ENCODE measurements at places on chromosomes 12 and 14. TPM values are rescaled to one million over a fixed set of nuclear protein-coding genes. Genes with fewer than 3 reads are reported as not detected.

DNA sequence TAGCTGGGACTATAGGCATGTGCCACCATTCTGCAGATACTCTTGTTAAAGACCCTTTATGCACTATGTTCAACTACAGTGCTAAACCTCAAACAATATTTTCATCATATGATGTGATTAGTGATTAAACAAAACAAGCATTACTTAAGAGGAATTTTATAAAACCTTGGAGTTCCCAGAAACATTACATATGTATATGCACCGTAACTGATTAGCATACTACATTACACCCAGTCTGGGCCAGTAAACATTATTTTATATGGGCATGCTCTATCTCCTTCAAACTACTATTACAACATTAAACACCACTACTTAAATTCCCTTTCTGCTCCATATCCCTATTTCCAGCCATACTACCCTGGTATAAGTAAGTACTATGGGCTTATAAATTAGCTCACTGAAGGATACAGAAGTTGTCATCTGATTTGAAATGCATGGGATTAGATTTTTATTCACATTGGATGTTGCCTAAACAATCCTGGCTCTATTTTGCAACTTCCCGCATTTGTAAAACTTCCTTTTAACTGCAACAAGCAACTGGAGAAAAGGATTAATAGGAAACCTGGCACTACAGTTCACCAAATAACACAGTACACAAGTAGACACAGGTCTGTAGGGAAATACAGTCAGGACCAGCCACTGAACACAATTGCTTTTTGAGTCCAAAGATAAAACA is 205.8 kb downstream of the MED13L start:
- no peaks in the 10 kb centered on the region for H3K27me3 ChIP-seq
- no peak for DNase-seq
- H3K4me1 ChIP-seq: no peaks in the 10 kb centered on the region
- H3K4me3 ChIP-seq: no peak overlapping the region
- H3K36me3 ChIP-seq: no peaks in the 10 kb centered on the region
- H3K27ac ChIP-seq: no peak overlapping the region

- H3K27ac ChIP-seq: no peak overlapping the region
- H3K36me3 ChIP-seq: no peaks in the 10 kb centered on the region
- DNase-seq: no peak
- H3K4me3 ChIP-seq: no peak overlapping the region
These were observed 15.4 kb downstream of the TEAD4 start for GRCh38 chr12:2974560-2974971.

The SOX5 gene
- 15.2 TPM for total RNA-seq

- no peaks in the 10 kb centered on the region for H3K36me3 ChIP-seq
- H3K27ac ChIP-seq: no peak overlapping the region
- no peaks in the 10 kb centered on the region for H3K27me3 ChIP-seq
- no peak overlapping the region for H3K4me3 ChIP-seq
These were observed 57.3 kb upstream of the CEP83 start for GRCh38 chr12:94516985-94517384.

The STXBP6 gene
- 0.14 TPM for total RNA-seq

DNA sequence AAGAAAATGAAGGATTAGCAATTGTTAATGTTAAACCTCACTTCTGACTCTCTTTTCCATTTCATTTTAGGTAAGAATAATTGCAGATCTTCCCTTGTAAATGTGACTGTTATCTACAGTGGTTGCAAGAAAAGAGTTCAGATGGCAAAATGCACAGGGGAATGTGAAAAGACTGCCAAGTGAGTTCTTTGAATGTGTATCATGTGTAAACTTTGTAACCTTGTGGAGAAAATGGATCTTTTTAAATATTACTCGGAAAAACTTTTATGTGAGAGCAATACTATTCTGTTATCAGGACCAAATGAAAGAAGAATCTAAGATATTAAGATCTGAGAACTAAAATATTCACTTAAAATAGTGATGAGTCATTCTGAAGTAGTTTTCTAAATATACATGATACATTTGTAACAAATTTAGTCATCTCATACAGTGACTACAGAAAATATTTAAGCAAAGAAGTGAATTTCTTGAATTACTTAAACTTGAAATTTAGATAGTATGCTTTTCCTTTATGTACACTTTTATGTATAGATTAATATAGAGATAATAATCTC is 122.5 kb upstream of the CNTN1 start:
- no peaks in the 10 kb centered on the region for H3K36me3 ChIP-seq
- no peaks in the 10 kb centered on the region for H3K27me3 ChIP-seq
- no peak for DNase-seq
- H3K4me1 ChIP-seq: peaks cover 14% of the 10 kb centered on the region
- H3K4me3 ChIP-seq: no peak overlapping the region
- no peak overlapping the region for H3K27ac ChIP-seq

GRCh38 chr12:95605087-95605486 is 53.8 kb upstream of the USP44 start:
- no peaks in the 10 kb centered on the region for H3K4me1 ChIP-seq
- H3K36me3 ChIP-seq: no peaks in the 10 kb centered on the region
- DNase-seq: no peak

Measured in Karpas-422 (cell line).